ENCODE measurements at places on chromosomes 13 and 19.

DNA sequence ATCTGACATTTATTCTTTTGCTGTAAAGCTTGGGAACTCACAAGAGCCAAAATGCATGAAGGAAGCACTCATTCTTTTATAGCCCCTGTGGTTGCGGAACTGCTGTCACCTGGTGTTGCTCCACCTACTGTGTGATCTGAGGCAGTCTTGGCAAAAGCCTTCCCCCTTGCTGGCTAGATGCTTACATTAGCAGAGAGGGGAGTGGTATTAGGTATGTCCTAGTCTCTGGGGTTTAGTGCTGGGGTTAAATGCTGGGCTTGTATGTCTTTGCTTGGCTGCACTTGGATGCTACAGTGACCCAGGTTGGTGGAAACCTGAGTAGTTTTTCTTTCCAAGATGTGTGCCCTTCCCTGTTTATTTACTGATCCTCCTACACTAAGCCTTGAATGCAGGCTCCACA lies 99.3 kb downstream of the WDFY2 start:
- no peak for DNase-seq

GRCh38 chr19:30469774-30470173 lies 97.6 kb downstream of the ZNF536 start:
- DNase-seq = no peak

GRCh38 chr19:628168-628567 lies 5.2 kb downstream of the POLRMT start:
- DNase-seq = no peak

- DNase-seq = no peak
Measured at GRCh38 chr13:43805681-43806128, 18.9 kb upstream of the ENOX1 start.

- no peak for DNase-seq
Measured at GRCh38 chr19:29971648-29972047, 29.6 kb downstream of the URI1 start.

DNA sequence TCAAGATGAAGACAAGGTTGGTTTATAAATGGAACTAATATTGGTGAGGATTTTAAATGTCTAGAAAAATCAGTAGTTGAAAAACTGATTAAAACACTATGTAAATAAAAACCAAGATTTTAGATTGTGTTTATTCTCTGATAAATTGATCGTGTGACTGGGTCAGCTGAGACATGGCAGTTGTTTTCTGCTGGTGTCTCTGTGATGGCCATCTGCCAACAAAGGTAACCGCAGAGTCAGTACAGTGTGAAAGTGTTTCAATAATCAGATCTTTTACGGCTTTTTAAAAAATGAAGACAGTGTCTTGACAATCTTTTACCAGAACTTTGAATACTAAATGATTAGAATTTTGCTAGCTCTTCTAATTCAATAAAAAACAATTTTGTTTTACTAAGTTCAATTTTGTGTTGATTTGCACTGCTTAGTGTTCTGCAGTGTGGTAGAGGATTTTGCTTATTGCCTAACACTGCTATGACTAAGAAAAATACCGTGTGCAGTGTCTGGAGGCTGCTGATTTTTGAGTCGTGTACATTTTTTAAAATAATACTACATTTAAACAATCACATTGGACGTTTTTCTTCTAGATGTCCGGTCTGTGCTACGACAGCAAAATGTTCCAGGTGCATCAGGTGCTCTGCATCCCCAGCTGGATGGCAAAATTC lies 32.7 kb upstream of the GPR183 start:
- no peak for DNase-seq
